ENCODE measurements at places on chromosomes 7 and 10.
A peak's percentile ranks its signal among the peaks of the same experiment; 100 is the strongest.

DNA sequence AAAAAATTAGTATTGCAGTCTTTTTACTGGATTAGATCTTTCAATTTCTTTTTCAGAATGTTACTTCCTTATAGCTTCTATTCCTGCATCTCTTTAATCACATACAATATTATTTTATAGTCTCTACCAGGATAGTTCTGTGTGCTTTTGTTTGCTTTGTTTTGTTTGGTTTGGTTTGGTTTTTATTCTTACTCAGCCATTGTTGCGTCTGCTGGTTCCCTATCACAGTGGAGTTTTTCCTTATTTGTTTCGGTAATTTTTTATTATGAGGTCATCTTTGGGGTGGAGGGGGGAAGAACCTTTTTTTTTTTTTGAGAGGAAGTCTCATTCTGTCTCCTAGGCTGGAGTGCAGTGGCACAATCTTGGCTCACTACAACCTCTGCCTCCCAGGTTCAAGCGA is 9.0 kb upstream of the BAIAP2L1 start:
- DNase-seq: no peak

DNA sequence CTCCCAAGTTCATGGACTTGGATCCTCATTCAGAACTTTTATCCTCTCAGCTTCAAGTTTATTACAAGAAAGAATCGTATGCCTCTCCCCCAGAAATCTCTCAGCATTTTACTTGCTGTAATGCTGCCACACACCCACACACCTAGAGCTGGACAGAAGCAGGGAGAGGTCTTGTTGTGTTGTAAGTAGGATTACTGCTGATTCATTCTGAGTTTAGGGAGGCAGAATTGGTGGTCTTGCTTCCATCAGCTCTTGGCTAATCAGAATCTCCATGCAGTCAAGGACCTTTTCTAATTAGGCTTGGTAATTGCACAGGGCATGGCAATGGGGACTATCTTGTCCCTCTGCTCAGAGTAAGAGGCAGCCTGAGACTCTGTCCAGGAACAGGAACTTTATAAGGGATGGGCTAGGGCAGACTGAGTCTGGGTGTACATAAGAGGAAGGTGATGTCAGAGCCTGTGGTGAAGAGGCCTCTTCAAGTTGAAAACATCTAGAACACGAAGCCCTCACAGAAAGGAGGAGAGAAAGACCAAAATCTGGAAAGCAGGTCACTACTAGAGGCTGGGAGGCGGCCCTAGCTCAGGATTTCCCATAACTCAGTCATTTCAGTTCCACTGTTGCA is 7.0 kb upstream of the PTPRE start:
- DNase-seq: no peak

- no peak for DNase-seq
Measured at GRCh38 chr7:115299397-115300037, 377.6 kb downstream of the MDFIC start.

- peak; percentile 65 for DNase-seq
Measured at GRCh38 chr7:51123322-51124019, 193.1 kb downstream of the COBL start.

GRCh38 chr7:42315631-42316030 is 78.6 kb upstream of the GLI3 start:
- DNase-seq: no peak

- no peak for DNase-seq
Measured at GRCh38 chr10:67319976-67320375, 376.0 kb downstream of the CTNNA3 start.

- DNase-seq: no peak
Measured at GRCh38 chr7:50415844-50416364, 34.2 kb downstream of the FIGNL1 start.

GRCh38 chr10:121800146-121800545 is 127.7 kb downstream of the ATE1 start:
- DNase-seq: no peak

GRCh38 chr7:140774371-140774770 is 77.9 kb downstream of the NDUFB2 start:
- DNase-seq: no peak

DNA sequence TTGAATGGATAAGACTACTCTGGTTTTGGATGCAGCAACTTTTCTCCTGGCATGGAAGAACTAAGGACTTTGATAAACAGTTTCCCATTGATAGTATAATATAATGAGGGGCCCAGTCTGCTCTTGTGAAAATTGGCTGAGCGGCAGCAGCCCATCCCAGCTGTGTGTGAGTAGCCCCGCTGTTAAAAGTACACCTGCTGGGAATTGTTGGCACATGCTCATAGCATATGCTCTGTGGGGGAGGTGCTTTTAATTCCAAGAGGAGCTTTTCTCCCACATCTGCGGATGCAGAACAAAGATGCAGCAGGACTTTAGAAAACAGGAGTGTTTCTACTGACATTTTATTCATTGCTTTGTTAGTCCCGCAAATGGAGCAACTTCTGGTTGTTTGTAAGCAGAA is 19.0 kb downstream of the SRI start:
- no peak for DNase-seq

- no peak for DNase-seq
Measured at GRCh38 chr7:109549471-109550193, 980.0 kb downstream of the DNAJB9 start.

DNA sequence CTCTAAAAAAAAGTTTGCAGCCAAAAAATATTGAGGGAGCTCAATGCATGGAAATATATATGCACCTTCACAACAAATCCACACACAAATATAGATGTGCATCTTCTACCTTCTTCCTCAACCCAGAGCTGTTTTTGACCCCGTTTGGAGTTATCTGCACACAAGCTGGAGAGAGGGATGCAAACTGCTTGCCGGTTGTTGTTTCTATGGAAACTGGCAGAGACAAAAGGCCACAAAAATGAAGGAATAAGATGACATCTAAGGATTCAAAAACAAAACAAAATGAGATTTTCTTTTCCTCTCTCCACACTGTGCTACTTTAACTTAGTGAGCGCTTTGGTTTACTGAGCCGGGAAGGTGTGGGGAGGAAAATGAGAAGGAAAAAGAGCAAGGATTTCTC is 210.2 kb upstream of the AGK start:
- no peak for DNase-seq

DNA sequence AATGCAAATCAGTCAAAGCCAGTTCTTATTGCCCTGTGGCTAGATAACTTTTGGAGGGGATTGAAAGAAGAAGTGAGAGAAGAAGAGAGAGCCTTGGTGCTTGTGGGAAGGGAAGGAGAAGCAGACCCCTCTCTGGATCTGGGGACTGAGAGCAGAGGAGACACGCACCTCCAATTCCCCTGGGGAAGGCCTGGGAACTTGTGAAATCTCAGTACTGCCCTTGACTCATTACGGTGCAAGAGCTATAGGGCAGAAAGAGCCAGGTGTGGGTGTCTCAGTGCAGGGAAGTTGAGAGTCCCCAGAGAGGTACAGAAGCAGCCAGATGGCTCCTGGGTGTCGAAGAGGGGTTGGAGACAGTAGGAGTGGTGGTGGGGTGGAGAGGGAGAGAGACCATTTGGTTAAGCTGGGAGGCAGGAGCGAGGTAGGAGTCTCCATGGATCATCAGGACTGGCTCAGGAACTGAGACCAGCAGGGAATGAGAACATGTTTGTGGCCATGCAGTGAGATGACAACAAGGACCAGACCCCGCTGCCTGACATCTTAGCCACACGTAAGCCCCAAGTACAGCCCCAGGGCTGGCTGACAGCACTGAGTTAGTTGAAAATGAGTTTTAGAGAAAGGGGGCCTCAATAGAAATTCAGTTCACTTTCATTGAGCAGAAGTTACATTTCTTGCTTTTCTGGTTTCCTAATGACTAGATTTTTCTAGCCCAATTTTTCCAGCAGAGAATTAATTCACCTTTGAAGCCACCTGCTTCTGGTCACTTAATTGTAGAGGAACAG is 238.2 kb downstream of the BUB3 start:
- DNase-seq: no peak

DNA sequence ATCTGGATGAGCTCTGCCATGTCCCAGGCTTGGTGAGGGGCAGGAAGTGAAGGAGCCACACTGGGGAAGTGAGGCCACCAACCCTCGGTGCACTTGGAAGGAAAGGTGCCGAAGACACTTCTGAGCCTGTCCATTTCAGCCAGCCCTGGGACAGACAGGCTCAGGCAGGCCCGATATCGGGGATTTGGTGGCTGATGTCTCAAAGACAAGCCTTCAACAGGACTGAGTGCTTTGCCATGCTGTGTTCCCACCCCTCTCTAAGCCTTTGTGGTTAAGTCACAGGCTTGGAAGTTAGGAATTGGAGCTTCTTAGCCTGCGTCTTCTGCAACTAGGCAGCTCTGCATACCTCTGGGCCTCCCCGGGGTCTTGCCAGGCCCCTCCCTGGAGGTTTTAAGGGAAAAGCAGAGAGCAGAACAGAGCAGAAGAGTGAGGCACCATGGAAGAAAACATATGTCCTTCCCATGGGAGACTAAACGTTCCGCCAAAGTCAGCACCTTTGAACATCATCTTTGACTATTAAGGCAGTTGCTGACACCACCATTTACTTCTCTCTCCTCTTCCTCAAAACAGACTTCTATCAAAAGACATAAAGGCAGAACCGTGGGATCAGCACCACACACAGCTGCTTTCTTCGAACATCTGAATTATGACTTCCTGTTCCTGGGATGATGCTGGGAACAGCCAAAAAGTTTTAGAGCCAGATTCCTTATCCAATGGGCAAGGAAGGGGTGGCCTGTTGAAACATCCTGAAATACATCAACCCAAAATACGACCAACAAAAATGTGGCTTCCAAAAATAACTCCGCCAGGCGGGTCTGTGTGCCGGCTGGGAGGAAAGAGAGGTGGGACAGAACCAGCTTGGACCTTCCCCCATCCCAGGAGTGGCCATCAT is 71.8 kb downstream of the AFAP1L2 start:
- no peak for DNase-seq

GRCh38 chr7:129066290-129067131 is 11.6 kb upstream of the TNPO3 start:
- no peak for DNase-seq

- DNase-seq: no peak
Measured at GRCh38 chr10:92690915-92691590, 1.3 kb downstream of the HHEX start.

GRCh38 chr10:132449811-132450181 is 52.8 kb downstream of the PWWP2B start:
- no peak for DNase-seq

DNA sequence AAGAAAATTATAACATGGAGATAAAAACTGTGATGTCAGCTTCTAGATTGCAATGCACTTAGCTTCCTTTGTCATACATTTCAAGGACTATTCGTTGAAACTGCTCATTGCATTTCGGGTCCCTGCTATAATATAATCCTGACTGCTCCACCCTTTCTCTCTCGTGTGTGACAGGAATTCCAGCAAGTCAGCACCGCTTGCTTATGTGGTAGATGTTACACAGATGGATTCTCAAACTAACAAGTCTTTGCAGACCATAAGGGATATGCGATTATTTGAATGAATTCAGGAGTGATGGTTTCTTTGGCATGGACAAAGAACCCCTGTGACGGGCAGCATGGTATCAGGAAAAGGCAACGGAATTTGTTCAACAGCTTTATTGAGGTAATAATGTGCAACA is 184.0 kb downstream of the GRID1 start:
- DNase-seq: no peak

GRCh38 chr7:138670594-138670993 is 30.6 kb downstream of the SVOPL start:
- DNase-seq: no peak

DNA sequence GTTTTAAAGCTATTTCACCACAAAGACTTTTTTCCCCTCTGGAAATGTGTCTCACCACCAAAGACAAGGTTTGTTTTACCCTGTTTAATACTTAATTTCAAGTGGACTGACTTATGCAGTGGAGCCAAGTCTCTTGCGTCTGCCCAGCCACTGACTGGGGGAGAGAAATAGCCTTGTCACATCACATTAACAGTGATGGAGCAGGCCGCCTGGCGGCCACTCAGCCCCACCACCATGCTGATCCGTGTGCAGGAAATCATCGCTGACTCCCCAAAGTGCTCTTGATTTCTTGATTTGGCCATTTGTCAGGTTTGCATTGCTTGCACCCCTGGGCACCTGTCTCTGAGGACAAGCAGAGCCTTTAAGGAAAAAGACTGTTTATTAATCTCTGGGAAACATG is 334.1 kb downstream of the GLRX3 start:
- no peak for DNase-seq

DNA sequence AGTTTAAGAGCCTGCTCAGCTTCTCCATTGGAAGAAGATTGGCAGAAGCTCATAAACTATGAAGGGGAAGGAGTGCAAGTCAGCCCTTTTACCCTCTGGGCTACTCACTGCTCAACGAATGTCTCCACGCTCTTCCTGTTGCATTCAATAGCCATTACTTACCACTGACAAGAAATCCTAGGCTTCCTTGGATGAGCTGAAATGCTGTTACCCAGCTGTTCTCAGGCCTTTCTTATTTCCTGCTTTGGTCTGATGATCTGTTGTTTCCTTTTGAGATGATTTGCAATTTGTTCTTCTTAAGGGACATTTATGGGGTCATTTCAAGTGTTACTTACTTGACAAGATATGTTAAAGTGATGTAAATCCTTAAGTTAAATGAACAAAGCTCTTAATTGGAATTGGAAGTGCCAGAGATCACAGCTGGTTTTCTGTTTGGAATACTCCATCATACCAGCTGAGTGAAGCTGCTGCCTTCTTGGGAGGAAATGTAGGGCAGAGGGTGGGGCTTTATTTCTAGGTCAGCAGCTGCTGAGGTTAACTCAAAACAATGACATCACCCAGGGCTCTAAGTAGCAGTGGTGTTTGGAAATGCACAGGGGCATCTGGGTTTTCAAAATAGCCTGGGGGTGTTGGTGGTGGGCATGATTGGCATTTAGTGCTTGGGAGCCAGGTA is 170.0 kb downstream of the PRKCQ start:
- no peak for DNase-seq

DNA sequence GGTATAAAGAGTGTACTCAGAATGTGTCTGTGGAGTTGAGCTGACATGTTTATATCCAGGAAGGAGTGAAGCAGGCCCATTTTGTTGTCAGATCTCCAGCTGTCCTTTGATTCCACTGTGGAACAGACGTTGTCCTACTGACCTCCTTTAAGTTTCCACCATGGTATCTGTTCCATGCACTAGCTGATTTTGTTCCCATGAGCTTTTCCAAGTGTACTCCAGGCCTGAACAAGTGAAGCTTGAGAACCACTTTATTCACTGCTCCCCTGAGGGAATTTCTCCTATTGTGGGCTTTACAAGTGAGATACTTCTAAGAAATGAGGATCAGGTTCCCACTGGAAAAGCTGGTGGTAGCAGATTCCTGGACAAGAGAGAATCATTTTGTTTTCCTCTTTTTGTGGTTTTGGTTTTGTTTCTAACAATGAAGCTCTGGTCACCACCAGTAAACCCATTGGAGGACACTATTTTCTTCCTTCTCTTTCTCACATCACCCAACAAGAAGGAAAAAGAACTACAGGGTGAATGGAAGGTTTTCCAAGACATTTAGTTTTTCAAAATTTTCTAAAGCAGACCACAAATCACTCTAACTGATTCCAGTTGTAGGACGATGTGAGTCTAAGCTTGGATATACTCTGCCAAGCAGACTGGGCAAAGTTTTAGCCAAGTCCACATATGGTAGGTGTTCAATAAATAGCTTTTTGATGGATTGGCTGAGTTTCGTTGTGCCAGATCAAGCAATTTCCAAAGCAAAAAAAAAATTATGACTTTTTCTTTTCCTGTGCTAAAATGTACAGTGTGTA is 144.2 kb downstream of the JCAD start:
- no peak for DNase-seq
